ENCODE measurements at places on chromosomes 5 and 9.

DNA sequence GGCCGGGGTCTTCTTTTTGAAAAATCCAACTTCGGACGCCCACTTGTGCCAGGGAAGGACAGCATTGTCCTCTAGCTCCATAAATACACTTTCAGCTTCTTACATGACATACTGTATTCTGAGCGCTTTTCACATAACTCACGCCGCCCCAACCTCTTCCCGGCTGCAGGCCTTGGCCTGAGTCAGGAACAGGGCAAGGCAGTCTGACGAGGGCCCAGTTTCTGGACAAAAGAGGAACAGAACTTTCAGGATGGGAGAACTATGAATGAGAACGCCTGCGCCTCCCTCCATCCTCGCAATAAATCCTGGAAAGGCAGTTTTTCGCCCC is 650 bp downstream of the DCTN4 start:
- peak; percentile 84 for DNase-seq

DNA sequence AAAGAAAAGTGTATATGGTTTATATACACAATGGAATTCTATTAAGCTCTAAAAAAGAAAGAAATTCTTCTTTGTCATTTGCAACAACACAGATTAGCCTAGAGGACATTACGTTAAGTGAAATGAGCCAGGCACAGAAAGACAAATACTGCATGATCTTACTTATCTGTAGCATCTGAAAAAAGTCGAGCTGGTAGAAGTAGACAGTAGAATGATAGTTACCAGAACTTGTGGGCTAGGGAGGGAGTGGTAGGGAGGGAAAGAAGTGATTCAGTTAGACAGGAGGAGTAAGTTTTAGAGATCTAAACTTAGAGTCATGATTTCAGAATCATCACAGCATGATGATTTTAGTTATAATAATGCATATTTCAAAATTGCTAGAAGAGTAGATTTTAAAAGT is 184.6 kb downstream of the TLE4 start:
- DNase-seq: no peak

DNA sequence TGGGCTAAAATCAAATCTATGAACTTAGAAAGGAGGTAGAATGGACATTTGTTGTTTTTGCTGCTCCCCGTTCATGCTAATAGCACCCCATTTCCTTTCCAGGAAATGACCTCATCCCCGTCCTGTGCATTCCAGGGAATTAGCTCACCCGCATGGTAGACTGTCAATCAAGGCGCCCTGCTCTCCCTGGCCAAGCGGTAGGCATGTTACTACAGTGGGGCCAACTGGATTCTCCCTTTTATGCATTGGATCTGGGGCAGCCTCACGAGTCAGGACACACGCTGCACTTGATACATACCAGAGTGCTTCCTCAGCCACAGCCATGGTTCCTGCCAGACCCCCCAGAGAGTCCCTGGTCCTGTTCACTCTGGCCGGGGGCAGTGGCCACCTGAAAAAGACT is 111.0 kb upstream of the PTCH1 start:
- DNase-seq: no peak

DNA sequence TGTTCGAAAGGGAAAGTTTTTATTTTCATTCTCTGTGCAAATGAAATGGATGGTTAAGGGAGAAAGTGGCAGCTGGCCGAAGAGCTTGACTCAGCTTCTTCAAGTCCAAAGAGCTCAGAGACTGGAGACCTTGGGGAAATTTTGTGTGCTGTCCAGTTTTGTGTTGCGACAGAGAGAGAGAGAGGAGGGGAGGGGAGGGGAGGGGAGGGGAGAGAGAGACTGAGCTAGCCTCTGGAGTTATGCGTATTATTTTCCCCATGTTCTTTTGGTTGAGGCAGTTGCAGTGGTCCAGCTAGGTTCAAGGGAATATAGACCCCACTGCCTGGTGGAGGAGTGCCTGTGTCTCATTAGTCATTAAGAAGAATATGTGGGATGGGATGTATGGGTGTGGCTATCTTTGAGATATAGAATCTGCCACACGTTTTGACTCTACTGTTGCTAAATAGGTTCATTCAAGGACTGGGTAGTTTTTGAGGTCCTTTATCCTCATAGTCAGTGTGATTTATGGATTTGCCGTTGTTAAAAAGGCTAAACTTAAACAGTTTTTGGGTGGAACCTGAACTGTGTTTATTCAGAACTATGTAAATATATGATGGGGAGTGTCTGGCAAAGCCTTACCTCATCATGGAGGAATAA is 69.7 kb downstream of the ARHGAP26 start:
- DNase-seq: peak; percentile 79

GRCh38 chr5:138962614-138963370 is 87.7 kb upstream of the LRRTM2 start:
- no peak for DNase-seq

DNA sequence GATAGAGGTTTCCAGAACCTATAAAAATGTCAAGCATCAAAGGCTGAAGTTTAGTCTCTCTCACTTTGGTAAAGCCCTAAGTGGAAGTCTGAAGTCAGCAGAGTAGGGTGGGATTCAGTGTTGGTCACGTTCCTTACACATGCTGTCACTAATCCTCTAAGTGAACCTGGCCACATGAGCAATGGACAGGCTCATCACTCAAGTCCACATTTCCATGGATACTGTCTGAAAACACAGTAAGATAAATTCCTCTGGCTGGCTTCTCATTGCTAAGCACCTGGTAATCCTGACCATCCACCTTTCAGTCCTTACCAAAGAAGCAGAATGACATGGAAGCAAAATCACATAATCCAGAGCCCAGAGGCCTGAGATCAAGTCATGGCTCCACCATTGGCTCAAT is 43.8 kb downstream of the GNA14 start:
- DNase-seq: no peak

DNA sequence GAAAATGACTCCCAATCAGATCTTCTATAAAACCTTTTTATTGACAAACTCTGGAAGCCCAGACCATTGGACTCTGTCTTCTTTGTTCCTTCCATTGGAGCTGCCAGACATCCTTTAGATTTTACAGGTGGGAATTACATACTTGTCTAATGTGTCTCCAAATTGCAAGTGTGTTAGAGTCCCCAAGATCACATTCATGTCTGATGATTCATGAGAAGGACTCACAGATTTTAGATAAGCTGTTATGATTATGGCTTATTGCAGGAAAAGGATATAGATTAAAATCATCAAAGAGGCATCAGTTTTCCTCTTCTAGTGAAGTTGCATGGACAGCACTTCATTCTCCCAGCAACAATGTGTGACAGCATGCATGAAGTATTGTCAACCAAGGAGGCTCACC is 70.4 kb downstream of the MUSK start:
- DNase-seq: no peak

DNA sequence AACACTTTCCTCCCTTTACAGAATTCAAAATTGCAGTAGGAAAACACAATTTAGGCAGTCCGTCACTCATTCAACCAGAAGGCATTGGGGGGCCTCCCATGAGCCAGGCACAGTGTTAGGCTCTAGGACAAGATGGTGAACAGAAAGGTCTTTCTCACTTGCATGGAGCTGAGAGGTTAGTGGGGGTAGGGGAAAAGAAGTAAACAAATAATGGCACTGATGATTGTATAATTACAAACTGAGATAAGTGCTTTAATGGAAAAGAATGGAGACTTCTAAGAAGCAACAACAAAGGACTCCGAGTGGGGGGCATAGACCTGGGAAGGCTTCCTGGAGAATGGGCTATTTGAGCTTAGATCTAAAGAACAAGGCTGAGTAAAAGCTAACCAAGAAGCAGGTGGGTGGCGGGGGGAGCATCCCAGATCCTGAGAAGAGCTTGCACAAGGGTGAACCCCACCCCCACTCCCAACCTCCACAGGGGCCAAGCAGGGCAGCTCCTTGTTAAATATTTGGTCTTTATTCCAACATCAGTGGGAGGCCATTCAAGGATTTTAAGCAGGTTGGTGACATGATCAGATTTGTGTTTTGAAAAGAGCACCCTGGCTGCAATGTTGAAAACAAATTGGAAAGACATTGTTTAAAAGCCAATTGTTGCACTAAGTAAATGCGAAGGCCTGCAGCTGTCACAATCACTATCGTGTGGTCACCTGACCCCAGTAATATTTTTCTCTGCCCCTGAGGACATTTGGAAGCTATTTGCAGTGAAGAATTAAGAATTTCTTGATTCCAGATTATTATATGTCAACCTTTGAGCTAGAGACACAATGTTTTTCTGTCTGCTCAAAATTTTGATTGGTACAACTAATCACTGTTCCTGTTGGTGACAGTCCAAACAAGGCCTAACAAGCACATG is 73.9 kb upstream of the EFNA5 start:
- no peak for DNase-seq

GRCh38 chr9:117247266-117247665 is 167.6 kb downstream of the ASTN2 start:
- peak; percentile 23 for DNase-seq

GRCh38 chr5:107329850-107330249 is 340.9 kb downstream of the EFNA5 start:
- no peak for DNase-seq

DNA sequence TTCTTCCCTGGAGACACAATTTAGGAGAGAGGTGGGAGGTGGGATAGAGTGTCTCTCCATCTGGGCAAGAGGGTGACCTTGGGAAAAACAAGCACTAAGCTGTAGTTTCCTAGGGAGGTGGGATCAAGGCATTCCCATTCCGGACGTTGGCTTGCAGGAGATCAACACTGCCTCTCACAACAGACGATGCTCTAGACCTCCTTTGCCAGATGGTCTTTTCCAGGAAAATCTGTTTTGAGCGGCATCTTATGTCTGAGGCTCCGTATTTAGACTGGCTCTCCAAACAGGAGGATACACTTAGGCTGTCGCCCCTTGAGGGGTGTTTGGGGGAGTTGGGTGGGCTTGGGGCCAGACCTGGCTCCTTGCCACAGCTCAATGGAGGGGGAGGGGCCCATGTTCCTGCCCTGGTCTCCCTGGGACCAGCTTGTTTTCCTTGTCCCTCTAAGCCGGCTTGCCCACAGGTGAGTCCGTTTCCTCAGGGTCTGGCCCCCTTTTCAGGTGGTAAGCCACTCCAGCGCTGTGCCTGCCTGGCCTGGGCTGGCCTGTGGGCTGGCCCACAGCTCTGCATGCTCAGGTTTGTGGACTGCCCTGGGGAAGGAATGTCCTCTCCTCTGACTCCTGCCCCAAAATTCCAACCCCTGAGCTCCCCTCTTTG is 2.4 kb downstream of the PSD2 start:
- no peak for DNase-seq

DNA sequence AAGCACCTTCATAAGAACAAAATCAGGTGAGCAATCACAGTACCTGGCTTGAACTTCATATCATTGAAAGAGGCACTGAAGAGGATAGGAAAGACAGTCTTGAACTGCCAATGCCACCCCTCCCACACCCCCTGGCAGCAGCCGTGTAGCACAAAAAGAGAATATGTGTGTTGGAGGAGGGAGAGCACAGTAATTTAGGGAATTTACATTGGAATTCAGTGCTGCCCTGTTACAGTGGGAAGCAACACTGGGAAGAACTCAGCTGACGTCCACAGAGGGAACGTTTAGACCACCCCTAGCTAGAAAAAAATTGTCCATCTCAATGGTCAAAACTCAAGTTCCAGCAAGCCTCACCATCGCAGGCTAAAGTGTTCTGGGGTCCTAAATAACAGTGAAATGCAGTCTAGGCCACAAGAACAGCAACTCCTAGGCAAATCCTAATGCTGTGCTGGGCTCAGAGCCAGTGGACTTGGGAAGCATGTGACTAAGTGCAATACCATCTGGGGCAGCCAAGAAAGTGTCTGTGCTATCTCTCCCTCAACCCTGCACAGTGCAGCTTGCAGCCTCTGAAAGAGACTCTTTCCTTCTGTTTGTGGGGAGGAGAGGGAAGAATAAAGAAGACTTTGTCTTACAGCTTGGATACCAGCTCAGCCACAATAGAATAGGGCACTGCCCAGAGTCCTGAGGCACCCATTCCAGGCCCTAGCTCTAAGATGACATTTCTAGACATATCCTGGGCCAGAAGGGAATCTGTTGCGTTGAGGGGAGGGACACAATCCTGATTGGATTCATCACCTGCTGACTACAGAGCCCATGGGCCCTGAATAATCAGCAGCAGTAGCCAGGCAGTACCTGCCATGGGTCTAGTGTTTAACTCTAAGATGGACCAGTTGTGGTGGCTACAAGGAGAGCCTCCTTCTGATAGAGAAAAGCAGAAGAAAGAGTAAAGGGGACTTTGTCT is 62.1 kb upstream of the VLDLR start:
- peak; percentile 94 for DNase-seq

DNA sequence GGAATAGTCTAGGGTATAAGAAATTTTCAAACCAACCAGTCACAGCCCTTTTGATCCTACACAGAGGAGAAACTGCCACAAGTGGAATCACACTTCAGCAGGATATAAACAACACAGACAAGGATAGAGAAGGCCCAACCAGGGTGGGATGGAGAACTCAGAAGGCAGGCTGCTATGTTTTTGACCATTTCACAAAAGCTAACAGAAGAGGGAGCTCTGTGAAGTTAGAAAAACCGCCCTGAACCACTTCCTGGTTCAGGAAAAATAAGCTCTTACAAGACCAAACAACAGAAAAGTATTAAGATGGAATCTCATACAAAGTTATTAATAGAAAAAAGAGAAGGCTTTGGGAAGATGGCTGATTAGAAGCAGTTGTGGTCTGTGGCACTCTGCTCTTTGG is 960 bp upstream of the IFNB1 start:
- no peak for DNase-seq

- DNase-seq: no peak
Observed at GRCh38 chr5:123014689-123015088, 21.8 kb downstream of the PPIC start.

DNA sequence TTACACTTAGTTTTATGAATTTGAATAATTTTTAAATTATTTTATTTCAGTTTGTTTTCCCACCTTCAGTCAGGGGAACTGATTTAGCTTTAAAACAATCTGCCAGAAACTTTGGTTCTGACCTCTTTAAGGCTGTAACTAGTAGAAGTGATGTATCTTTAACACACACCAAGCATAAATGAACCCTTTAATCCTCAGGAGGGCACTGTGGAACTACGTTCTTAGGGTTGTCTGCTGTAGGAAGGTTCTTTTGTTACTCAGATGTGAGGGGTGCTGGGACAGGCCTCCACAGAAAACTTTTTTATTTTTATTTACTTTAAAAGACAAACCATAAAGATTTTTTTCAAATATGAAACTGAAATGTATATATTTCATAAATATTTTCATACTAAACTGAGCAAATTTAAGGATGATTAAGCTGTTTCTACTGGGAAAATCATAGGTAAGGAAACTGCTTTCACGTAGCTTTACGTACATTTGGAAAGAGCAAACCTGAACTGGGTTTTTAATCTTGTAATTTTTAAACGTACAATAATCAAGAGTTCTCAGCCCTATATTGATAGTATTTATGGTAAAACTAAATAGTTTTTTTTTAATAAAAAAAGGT is 5.3 kb downstream of the KLF4 start:
- DNase-seq: peak; percentile 84

All from GM23248 (cell line).